Caco-2 (cell line): ENCODE measurements at places on chromosomes 3 and 15.
A peak's percentile ranks its signal among the peaks of the same experiment; 100 is the strongest.

DNA sequence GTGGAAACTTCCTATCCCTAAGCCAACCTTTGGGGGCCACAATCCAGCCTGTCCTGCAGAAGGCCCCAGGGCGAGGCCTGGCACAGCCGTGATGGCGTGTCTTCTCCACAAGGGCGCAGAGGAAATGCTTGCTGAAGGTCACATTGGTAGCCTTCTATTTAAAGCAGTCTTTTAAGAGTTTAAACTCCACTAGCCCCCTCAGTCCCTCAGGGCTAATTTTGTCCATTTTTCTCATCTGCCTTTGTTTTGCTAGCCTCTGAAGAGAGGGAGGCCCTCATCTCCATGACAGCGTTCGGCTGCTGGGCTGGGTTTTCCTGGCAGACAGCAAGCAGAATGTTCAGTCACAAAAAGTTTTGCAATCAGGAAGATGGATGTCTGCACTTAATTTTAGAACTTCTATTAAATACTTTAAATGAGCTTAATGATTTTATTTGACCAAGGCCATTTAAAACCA, 40.8 kb downstream of the RARB start:
- no peak for DNase-seq

DNA sequence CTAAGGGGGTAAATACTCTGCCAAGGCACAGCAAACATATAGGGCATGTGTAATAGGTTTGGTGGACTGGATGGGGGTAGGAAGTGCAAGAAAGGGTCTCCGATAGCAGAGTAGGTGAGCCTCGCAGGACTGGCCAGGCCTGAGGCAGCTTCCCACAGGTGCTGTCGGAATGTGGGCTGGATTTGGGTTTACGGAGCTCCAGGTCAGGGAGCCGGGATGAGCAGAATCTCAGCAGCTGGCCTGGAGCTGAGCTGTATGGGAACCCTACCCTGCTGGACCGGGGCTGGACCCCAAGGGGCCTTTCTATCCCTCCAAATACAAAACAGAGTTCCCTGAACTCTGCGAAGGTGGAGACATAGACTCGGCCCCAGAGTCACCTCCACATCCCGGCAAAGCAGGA, 15.0 kb downstream of the KLF15 start:
- peak; percentile 12 for DNase-seq

DNA sequence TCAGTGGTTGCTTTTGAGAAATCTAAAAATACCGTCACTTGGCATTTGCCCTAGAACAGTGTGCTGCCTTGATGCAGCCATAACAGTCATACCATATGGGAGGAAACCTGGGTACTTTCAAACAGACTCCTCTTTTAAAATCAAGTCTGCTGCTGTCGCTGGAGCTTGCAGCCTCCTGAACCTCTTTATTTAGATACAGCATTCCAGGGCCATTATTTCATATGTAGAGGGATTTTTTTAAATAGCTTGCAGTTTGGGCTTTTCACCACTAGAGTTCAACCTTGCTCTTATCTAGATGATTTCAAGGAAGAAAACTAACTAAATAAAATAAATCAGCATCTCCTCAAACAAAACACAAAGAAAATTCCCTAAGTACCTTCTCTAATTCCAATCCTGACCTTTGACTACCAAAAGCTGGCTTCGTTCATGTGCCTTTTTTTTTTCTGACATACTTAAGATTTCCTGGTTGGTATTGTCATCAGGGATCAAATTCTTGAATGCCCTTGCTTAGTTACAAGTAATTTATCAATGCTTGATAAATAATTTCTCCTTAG, 111.6 kb downstream of the KBTBD8 start:
- no peak for DNase-seq

DNA sequence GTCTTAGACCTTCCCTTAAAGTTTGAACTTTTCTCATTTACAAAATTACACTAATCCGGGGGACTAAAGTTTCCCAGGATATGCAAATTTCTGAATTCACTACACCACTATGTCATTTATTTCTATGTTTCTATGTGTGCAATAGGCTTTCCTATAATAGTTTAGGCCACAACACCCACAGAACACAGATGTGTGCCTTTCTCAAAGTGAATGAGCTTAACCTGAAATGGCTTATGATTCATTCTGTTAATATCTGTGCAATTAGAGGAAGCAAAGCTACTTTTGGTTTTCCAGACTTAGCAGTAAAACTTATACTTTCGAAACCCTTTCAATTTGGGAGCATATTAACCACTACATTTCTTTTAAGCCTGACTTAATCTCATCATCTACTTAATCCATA, 748.1 kb downstream of the GBE1 start:
- DNase-seq, result no peak

GRCh38 chr3:55683666-55684270, 196.7 kb upstream of the WNT5A start:
- DNase-seq, result no peak

GRCh38 chr15:56653107-56653506, 80.2 kb downstream of the ZNF280D start:
- DNase-seq, result no peak

DNA sequence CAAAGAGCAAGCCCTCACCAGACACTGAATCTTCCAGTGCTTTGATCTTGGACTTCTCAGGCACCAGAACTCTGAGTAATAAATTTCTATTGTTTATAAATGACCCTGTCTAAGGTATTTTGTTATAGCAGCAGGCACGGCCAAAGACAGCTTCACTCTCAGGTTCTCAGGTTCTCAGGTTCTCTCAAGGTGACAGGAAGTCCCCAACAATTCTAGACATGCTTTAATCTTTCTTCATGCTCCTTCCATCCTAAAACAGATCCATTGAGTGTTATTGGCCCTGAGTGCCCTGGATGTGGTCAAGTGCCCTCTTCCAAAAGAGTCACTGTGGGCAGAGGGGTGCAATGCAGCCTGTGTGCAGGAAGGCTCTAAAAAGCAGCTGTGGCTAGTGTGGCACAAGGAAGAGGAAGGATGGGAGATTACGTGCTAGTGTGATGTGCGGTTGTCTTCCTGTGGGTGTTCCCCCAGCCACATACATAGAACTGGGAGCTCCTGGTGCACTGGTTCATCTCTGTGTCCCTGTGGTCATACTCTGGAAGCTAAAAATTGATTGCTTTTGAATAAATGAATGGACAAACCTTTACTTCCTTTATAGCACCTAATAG, 11.0 kb upstream of the RAB7A start:
- DNase-seq, result no peak

- DNase-seq, result no peak
These were observed 16.0 kb downstream of the ROBO2 start for GRCh38 chr3:77055841-77056341.

DNA sequence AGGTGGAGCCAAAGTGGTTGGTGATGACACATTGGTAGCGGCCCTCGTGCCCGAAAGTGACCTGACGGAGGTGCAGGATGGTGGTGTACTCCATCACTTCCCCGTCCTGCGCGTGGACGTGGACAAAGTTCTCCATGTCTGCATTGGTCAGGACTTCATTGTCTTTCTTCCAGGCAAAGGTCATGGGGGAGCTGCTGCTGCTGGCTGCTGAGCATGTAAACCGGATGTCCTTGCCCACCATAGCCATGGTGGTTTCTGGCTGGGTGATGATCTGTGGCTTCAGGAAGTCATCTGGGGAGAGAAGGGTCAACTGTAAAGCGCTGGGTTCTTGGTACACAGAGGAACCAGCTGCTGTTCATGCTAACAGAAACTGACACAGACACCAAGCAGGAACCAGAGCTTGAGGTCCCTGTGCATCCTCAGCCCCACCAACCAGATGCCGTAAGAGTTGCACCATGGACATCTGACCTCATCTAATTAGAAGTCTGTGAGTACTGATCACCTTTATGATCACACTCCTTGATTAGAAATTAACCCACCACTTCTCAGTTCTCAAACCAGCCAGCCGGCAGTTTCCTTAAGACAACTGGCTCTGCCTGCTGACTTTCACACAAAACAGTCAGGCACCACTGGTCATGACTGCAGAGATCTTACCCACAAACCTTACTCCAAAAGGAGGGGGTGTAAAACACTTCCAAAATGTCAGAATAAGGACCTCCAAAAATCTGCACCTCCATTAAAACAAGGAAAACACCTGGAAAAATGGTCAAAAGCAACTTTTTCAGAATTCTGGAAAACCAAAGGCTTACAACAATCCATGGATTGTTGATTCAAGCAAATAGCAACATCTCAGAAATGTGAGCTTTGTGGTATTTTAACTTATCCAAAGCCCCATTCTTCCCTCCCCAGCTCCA, 114.6 kb downstream of the LRIG1 start:
- DNase-seq, result no peak

DNA sequence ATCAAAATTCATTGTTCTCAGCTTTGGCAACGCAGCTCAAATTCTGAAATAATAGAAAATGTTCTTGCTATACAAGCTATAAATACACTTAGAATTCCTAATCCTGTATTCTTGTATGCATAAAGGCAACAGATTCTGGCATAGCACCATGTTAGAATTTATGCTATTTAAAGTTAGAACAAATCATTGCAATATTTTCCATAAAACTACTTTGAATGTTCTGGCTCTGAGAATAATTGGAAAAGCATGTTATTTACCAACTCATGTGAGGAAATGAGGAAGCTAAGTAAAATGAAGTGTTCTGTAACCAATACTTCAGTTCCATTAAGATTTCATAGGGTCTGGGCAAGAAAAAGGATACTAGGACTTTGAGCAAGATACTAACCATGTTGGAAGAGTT, 888.9 kb downstream of the SQOR start:
- no peak for DNase-seq

GRCh38 chr3:149514471-149514870, 40.0 kb downstream of the TM4SF4 start:
- DNase-seq, result no peak

DNA sequence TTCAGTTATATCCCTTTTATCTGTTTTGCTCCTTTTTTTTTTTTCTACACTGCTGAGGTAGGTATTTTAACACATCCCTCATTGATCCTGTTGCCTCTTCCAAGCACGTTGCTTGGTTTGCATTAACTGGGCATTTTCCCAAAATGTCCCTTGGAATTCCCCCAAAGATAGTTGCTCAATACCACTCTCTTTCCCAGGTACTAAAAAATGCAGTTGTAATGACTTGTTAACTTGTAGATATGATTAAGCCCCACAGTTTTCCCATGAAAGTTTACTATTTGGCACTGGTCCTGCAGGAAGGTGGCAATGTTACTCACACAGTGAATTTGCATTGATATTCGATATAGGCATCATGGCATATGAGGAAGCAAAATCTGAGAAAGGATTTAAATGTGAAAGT, 67.1 kb downstream of the GRM7 start:
- no peak for DNase-seq

- DNase-seq, result no peak
These were observed 97.3 kb downstream of the CORO2B start for GRCh38 chr15:68676011-68676605.

- no peak for DNase-seq
These were observed 231.3 kb downstream of the OCA2 start for GRCh38 chr15:27867861-27868260.

DNA sequence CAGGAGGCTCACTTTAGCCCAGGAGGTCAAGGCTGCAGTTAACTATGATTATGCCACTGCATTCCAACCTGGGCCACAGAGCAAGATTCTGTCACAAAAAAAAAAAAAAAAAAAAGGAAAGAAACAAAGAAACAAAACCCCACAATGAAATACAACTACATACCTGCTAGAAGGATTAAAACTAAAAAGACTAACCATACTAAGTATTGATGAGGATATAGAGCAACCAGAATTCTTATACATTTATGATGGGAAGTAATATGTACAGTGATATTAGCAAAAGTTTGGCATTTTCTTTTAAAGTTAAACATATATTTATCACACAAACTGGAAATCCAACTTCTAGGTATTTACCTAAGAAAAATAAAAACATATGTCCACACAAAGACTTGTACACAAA, 40.2 kb upstream of the FOXB1 start:
- no peak for DNase-seq

GRCh38 chr3:194298331-194299227, 52.5 kb downstream of the CPN2 start:
- DNase-seq, result no peak
